Stimulated activated CD8-positive, alpha-beta memory T cell treated with anti-CD3 and anti-CD28 coated beads, Interleukin-7, amount 100 ng/mL, for 24 hours (primary cell): ENCODE measurements at places on chromosomes 1 and 21.
A peak's percentile ranks its signal among the peaks of the same experiment; 100 is the strongest.

GRCh38 chr1:66506991-66507390 lies 27.0 kb upstream of the SGIP1 start:
- no peak for DNase-seq

- no peak for DNase-seq
These were observed 149.4 kb downstream of the ELAVL4 start for GRCh38 chr1:50257940-50258685.

DNA sequence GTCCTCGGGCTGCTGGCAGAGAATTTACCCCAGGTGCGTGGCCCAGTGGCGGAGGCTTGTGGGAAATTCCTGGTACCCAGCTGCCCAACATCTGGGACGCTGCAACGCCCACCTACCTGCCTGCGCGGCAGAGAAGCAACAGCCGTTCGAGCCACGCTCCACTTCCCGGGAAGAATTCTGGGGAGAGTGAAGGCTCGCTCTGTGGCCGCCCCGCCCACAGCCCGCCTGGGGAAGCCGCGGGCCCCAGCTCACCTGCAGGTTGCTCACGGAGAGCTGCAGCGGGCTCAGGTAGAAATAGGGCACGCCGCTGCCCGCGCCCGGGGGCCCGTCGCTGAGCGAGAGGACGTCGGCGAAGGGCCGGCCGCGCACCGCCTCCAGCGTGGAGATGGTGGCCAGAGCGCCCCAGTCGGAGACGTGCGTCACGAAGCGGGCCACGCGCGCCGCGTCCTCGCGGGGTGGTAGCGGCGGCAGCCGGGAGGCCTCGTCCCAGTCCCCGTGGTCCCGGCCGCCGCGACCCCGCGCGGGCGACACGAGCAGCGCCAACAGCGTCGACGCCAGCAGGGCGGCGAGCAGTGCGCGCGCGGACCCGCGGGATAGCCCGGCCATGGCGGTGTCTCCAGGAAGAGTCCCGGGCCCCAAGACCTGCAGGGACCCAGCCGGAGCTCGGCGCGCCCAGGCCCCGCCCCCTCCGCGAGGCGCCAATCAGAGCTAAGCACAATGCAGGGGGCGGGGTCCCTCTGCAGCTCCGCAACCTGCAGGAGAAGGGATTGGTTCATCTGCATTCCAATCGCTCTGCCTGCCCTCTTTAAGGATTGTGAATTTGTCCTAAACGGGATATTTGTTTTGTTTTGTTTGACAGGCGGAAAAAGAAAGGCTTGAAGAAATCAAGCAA lies at the start of gene CREG1:
Gene CREG1 (minus strand): TSS at position 627 of the 892 bp plus-strand sequence.
- peak; percentile 75 for DNase-seq

- DNase-seq, result no peak
These were observed 30.1 kb downstream of the SPSB1 start for GRCh38 chr1:9322661-9323244.

DNA sequence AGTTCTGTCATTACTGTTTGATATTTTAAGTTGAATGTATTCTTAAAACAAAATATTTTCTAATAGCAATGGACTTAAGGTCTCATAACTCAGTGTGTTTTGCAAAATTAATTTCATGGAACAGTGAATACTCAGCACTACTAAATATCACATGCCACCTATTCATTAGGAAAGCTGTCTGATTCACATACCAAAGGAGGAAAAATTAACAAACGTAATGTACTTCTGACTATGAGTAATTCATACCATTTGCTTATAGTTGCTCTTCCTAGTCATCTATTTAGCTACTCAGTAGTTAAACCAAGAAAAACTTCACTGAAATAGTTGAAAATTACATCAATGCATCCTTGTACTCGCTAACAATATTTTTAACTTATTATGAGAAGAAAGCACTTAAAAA lies 35.2 kb downstream of the TP53BP2 start:
- no peak for DNase-seq
